ENCODE measurements at places on chromosomes 3 and 15.

DNA sequence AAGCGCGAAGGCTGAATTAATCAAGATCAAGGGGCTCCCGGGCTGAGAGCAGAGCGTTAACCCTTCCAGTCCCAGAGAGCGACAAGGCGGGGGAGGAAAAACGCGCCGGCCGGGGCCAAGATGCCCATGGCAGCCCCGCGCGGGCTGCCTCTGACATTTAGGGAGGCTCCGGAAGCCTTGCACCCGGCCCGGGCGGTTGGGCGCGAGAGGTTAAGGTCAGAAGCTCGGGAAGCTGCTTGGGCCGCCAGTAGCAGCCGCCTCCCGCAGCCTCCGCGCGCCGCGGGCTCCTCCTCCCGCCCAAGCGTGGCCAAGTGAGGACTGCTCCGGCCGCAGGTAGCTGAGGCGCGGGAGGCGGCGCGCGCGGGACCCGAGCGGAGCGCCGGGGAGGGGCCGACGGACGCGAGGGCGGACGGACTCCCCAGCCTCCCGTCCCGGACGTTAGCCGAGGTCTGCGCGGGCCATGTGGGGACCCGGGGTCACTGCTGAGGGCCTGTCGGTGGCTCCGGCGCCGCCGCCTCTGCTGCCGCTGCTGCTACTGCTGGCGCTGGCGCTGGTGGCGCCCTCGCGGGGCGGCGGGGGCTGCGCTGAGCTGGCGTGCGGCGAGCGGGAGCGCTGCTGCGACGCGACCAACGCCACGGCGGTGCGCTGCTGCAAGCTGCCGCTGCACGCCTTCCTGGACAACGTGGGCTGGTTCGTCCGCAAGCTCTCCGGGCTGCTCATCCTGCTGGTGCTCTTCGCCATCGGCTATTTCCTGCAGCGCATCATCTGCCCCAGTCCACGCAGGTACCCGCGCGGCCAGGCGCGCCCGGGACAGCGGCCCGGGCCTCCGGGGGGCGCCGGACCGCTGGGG is at the start of gene C3orf80:
C3orf80 (plus strand) TSS at position 247 of the 850 bp plus-strand sequence; CDS start at position 461, 214 bp downstream.
- peak; percentile 53 for DNase-seq

- DNase-seq, result no peak
Measured at GRCh38 chr15:52224211-52224610, 33.0 kb upstream of the GNB5 start.

GRCh38 chr3:84965141-84965540 is 6.4 kb downstream of the CADM2 start:
- no peak for DNase-seq

- DNase-seq, result no peak
Measured at GRCh38 chr15:74826364-74826819, at the start of gene CPLX3. CPLX3 (plus strand) TSS chr15:74826627; CDS start chr15:74826704, 77 bp downstream.

DNA sequence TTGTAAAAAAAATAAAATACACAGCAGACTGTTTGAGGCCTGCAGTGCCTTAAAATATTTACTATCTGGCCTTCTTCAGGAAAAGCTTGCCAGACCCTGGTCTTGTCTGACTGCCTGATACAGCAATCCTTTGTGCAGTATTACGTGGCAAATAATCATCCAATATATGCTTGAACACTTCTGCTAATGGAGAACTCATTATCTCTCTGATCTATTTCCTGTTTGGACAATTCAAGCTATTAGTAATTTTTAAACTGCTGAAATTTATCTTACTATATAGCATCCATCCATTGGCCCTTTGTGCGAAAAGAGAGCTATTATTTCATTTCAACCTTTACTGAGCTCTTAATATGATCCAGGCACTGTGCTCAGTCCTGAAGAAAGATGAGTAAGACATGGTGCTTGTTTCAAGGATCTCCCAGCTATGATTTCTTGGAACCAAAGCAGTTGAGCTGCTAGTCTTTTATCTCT is 15.9 kb downstream of the ATG7 start:
- DNase-seq, result no peak

DNA sequence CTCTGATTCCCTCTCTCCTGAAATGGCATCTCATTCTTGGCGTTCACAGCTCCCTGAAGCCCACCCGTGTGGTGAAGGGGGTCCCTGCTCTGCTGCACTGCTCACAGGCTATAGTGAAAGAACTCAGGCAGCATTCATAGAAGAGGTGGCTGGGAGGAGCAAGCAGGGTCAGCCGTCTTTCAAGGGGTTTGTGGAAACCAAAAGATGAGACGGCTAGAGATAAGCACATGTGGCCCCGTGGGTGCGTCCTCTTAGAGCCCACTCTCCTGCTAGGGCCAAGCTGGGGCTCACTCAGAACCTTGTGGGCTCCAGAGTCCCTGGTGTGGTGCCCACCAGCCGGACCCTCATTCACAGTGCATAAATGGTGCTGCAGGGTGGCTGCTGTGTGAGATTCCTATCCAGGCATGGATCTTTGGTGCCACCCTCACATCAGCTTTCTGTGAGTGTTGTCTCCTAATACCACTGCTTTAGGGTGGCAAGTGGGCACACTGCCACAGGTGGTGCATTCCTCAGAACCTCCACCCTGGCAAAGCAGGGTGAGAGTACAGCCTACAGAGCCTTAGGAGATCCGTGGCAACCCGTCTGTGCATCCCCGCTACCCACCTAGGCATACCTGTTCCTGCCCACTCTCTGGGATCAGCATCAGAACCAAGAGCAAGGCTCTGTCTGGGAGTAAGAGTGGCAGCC is 11.2 kb upstream of the SEMA4B start:
- DNase-seq, result no peak

- DNase-seq, result no peak
Measured at GRCh38 chr3:15385901-15386653, 41.3 kb downstream of the METTL6 start.

DNA sequence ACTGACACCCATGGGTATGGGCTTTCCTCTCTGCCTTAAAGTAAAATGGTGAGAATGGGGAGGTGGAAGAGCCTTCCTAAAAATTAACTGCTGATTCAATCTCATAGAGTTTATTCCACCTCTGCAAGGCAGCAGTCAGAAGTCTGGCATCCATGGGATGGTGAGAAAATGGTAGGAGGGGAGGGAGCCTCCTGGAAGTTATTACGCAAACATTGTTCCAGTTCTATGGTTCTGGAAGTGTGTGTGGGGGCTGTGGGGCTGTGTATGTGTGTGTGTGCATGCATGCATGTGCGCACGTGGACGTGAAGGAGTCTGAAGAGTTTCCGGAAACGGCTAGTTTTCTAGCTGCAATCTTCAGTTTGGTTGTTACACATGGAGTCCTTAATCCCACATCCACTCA is 177.6 kb downstream of the KCNAB1 start:
- DNase-seq, result no peak

GRCh38 chr3:195238081-195238571 is 32.8 kb downstream of the XXYLT1 start:
- DNase-seq, result no peak

GRCh38 chr3:188523291-188523690 is 369.3 kb downstream of the LPP start:
- DNase-seq, result no peak

- DNase-seq, result no peak
Measured at GRCh38 chr3:38566215-38566528, 70.0 kb downstream of the EXOG start.

DNA sequence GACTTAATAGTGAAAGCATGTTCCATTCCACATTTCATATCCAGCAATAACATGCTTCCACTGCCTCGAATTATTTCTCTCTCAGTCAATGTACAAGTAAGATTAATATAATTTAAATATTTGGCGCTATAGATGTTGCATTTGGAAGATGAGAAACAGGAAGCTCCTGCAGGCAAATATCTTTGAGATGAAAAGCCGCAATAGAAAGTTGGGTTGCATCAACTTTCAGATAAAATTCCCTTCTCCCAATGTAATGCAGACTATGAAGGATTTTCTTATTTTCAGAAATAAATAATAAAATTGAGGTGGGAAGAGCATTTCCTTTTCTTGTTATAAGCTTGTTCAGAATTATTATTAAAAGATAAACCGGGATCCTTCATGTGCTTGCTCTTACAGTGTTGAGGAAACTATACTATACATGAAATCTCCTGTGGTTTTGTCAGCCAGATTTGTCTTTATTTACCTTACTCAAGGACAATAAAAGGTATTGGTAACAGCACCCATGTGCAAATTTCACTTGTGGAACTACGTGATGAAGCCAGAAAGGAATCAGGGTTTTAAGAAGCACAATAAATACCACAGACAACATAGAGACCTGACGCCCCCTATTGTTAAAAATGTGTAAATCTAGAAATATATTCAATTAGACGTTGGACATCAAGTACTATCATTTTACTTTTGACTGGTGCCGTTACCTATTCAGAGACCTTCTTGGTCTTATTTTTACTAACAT is 307.0 kb downstream of the ARPP21 start:
- DNase-seq, result no peak

DNA sequence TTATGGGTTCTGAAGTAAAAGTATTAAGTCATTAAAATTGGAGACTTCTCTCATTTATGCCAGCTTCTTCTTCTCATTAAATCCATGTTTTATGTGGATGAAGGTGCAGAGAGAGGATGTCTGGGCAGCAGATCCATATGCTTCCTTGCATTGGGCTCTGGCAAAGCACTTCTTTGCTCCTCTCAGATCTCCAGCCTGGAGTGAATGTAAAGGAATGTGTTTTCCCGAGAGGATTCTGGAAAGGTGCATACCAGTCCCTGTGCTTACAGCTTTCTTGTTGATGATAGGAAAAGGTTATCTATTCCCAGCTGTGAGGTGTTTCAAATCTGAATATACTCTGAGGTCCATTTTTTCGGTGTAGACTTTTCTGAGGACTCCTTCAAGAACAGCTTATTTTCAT is 79.9 kb upstream of the PEX5L start:
- no peak for DNase-seq

DNA sequence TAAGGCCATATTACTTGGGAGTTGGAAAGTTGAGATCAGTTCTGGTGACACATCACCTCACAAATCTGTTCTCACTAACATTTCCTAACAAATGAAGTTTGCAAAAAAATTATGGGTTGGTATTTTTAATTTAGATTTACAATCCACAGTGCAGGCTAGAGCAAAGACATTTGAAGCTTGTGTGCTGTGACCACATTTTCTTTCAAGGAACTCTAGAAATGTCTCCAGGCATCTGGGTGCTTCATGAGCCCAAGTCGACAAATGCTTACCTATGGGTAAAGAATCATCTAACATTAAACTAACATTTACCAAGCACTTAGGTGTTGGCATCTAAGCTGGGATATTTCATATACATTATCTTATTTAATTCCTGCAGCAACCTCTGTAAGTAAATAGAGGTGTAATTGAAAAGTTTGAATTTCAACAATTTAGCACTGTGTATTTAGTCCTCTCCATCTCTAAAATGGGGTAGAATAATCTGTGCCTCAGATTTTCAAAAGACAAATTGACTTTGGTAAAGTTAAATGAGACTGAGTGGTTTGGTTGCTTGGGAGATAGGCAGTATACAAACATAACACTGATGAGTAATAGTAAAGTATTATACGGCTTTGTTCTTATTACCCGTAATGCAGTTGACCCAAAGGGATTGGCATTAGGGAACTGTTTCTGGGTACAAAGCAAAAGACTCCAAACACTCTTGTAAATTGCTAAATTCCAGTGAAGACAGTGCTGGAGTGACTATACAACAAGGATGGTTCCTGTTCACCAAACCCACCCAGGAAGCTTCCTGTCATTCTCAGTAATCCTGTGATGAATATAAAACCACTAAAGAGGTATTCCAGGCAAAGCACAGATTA is 162.5 kb downstream of the TPRG1 start:
- DNase-seq, result no peak

GRCh38 chr15:57059026-57059660 is 140.7 kb downstream of the TCF12 start:
- no peak for DNase-seq

- DNase-seq, result no peak
Measured at GRCh38 chr3:140185375-140185774, 250.4 kb downstream of the CLSTN2 start.

DNA sequence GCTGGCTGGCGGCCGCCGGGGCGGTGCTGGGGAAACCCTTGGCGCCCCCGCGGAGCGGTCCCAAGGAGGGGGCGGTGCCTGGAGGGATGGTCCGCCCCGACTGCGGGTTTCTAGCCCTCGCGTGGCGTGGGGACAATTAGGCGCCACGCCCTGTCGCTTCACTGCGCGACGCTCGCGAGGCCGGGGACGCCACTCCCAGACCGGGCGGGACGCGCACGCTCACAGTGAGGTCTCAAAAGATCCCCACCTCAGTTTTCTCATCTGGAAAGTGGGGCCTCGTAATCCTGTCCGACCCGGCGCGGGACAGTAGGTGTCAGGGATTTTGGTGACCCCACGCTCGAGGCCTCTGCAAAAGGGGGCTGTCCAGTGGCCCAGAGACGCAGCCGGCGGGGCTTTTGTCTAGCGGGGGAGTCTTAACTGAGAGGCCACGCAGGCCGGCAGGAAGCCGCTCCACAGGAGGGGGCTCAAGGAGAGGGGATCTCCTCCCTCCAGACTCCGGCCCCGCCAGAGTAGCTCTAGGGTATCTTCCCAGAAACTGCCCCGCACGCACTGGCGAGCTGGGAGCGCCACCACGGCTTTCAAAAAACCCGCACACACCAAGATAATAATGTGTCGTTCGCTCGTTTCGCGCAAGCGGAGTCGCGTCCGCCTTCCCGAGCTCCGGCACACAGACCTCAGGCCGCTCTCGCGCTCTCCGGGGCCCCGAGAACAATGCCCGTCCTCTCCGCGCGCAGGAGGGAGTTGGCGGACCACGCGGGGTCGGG is 710 bp upstream of the CLK3 start:
- peak; percentile 83 for DNase-seq

DNA sequence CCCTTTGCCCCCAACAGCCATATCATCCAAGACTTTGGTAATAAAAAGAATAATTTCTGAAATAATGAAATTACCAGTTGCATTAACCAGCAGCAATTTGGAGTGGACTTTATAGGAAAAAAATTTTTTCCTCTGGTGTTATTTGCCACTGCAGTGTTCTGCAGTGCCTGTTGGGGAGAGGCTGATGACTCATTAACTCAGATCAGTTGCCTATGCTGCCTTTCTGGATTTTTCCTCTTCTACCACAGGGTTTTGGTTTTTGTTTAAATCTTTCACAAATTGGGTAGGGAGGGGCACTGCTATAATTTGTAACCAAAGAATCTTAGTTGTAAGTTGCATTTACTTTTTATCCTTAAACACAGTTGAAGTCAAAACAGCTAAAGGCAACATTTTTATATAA is 22.7 kb downstream of the ATP6V1A start:
- no peak for DNase-seq

GRCh38 chr3:134496471-134497071 is 10.7 kb downstream of the CEP63 start:
- no peak for DNase-seq

DNA sequence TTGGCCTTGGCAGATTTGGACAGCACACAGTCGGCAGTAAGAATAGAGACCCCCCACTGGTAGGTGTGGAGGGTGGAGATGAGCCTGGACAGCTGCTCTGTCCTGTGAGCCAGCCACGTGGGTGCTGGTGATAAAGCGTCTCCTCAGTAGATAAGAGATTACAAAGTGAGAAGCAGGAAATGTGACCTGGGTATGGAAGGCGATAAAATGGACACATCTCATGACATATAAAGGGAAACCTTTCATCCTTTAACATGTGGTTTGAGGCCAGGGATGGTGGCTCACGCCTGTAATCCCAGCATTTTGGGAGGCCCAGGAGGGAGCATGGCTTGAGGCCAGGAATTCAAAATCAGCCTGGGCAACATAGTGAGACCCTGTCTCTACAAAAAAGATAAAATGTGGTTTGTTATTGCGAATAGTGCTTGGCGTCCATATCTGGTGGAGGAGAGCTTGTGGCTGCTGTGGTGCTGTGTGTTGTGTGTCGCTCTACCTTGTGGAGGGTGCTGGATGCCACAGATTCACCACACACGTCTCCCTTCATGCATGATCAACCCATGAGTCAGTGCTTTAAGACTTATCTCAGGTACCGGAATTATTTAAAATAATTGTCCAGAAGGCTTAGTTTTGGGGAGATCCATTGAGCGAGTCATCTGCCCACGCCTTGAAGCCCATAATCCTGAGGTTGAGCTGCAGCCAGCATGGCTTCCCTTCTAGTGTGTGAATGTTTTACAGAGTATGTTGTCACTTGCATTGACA is 157.0 kb downstream of the GABRG3 start:
- DNase-seq, result no peak

Data from ureter (tissue), 1 donor.